ENCODE measurements at places on chromosomes 1 and 21.

GRCh38 chr1:61158591-61158990 lies 76.2 kb downstream of the NFIA start:
- DNase-seq: no peak

GRCh38 chr1:220999872-221000863 lies 120.9 kb downstream of the HLX start:
- DNase-seq: no peak

GRCh38 chr1:85447006-85447943 lies 17.7 kb downstream of the DDAH1 start:
- DNase-seq: no peak

DNA sequence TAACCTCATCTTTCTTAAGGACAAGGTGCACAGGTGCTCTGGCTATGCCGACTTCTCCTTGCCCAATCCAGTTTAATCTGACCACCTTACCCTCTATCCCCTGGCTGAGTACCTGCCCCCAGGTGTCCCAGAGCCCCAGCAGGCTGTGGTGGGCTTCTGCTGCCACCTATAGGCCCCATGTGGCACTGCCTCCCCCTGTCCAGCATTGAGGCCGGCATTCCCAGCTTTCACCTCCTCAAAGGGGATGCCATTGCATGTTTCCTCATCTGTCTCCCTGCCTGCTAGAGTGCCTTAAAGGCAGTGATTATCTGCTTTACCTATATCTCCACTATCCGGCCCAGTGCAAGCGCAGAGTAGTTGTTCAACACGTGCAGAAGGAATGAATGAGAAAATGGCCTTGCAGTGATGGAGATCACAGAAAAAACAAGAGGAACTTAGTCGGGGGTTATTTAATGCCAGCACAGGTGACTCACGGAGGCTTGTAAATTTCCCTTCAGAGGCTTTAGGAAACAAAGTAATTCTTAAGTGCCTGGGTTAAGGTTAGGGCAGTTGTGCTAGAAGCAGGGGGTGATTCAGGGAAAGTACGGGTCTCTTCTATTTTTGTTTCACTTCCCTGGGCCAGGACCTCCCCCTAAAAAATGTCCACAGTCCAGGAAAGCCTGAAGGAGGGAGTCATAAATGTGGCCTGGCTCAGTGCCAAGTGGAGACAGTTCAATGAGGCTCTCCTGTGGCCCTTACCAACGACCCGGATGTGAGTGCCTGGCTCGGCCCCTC lies 131.8 kb upstream of the NGF start:
- no peak for DNase-seq

DNA sequence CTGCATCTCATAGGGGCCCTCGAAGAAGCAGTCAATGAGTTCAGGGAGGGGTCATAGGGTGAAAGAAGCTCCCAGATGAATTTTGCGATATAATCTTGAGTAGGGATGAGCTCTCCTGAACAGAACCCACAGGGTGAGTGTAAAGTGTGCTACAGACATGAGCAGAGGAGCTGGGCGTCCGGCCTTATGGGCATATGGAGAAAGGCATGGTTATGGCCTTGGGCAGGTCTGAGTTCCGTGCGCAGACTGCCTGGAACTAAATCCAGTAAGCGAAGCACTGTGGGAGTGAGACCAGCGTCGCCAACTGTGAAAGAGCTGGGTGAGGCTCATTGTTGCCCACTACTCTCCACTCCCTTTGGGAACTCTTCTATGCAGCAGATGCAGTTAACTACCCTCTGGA lies 28.7 kb downstream of the NSL1 start:
- no peak for DNase-seq

GRCh38 chr1:5913078-5913845 lies 79.0 kb downstream of the NPHP4 start:
- DNase-seq: peak; percentile 44

GRCh38 chr1:228332797-228333738 lies 73.6 kb downstream of the TRIM11 start:
- DNase-seq: peak; percentile 43

- no peak for DNase-seq
These were observed 113.8 kb downstream of the CASZ1 start for GRCh38 chr1:10682449-10683309.
